ENCODE measurements at places on chromosomes 7 and 10.
A peak's percentile ranks its signal among the peaks of the same experiment; 100 is the strongest.

- peak; percentile 59 for DNase-seq
Observed at GRCh38 chr7:141073641-141074161, at the start of gene TMEM178B. Gene TMEM178B, plus strand, starts transcription at chr7:141074064.

DNA sequence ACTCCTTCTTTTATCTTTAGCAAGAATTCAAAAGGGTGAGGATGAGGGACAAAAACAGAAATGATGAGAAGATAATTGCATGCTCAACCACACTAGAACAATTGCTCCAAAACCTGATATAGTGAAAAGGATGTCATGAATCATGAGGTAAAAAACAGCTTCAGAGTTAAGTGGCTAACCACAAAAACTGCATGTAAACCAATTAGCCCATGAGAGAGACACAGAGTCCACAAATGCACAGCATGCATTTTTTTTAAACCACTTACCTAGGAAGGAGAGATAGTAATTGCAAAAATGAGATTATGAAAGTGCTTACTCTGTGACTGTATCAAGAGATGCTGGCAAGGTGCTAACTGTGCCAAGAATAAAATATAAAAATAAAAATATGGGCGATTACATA is 132.9 kb downstream of the MBL2 start:
- DNase-seq: no peak

DNA sequence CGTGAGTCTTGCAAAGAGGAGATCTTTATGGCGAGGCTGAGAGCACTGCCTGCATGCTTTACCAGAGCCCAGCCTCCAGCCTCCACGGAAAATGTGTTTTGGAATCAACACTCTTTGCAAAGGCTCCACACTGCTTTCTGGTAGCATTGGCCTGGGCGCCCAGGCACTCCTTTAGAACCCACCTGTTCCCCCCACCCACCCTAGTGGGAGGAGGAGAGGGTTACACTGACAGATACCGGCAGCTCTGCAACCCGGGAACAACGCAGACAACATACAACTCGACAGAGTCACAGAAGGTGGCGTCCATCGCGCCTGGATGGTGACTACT is 5.5 kb upstream of the MNX1 start:
- no peak for DNase-seq

GRCh38 chr10:124211921-124212320 is 118.5 kb upstream of the CHST15 start:
- DNase-seq: no peak

GRCh38 chr10:86287966-86288579 is 78.5 kb downstream of the GRID1 start:
- DNase-seq: peak; percentile 6

DNA sequence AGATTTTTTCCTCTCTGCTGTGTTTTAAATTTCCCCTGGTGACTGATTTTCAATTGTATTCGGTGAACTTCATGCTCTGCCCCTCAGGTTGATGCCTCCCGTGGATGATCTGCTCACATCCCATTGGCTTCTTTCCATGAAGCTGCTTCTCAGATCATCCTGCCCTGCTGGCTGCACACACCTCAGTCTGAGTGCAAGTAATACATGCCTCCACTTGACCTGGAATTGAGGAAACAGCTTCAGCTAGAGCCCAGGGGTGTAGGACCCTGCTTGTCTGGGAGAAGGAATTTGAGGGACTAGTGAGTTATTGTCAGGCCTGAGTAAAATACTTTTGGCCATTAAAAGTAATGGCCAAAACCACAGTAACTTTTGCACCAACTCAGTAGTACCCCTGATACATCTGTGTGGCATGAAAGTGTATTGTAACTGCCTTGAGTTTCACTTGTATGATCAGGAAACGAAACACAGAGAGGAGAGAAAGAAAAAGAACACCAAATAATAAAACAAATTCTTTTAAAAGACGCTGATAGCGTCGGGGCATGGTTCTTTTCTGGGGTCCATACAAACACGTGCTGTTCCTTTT is 49.4 kb downstream of the SPAM1 start:
- no peak for DNase-seq

Data from glutamatergic neuron (in vitro differentiated cells).